T-cell (primary cell): ENCODE measurements at places on chromosomes 5 and 9. TPM values are rescaled to one million over a fixed set of nuclear protein-coding genes. Genes with fewer than 3 reads are reported as not detected.

DNA sequence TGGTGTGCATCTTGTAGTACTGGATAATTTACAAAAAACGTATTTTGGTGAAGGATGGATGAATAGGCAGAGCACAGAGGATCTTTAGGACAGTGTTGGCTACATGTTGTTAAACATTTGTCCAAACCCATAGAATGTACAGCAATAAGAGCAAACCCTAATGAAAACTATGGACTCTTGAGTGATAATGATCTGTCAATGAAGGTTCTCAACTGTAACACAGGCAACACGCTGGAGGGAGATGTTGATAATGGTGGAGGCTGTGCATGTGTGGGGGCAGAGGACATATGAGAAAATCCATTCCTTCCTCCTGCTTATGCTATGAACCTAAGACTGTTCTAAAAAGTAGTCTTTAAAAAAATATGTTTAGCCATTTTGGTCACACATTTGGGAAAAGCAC is 194.0 kb downstream of the FER start:
- no peaks in the 10 kb centered on the region for H3K4me1 ChIP-seq
- no peak overlapping the region for H3K4me3 ChIP-seq
- no peak for DNase-seq
- H3K27me3 ChIP-seq = no peaks in the 10 kb centered on the region

DNA sequence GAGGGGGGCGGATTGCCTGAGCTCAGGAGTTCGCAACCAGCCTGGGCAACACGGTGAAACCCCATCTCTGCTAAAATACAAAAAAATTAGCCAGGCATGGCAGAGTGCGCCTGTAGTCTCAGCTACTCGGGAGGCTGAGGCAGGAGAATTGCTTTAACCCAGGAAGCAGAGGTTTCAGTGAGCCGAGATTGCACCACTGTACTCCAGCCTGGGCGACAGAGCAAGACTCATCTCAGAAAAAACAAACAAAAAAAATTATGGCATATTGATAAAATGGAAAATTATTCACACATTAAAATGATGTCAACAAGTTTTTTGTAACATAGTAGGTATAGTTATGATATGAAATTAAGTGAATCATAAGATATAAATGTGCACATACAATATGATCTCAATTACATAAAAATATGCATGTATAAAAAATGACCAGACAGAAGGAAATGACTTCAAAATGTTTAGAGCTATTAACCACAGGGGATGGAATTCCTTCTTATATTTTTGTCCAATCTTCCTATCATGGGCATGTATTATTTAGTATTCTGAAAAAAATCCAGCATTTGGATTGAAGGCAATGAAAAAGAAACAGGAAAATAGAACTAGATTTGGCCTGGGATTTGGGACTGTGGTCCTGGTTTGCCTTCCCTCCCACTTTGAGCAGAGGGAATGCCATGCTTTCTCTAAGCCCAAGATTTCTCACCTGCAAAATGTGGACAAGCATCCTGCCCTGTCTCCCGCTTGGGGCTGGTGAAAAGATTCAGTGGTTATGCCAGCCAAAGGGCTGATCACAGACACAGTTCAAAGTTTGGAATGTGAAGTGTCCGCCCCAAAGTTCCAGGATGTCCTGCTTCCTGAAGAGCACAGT is 19.5 kb downstream of the SPAAR start:
- H3K27me3 ChIP-seq = peaks cover 3% of the 10 kb centered on the region
- H3K4me3 ChIP-seq = no peak overlapping the region
- no peak overlapping the region for H3K27ac ChIP-seq
- H3K4me1 ChIP-seq = peaks cover 4% of the 10 kb centered on the region
- no peaks in the 10 kb centered on the region for H3K36me3 ChIP-seq

SPINK4 gene
- total RNA-seq = not detected

PDZD2 gene
- total RNA-seq = 1.2 TPM

LHX3 gene
- not detected for total RNA-seq

DNA sequence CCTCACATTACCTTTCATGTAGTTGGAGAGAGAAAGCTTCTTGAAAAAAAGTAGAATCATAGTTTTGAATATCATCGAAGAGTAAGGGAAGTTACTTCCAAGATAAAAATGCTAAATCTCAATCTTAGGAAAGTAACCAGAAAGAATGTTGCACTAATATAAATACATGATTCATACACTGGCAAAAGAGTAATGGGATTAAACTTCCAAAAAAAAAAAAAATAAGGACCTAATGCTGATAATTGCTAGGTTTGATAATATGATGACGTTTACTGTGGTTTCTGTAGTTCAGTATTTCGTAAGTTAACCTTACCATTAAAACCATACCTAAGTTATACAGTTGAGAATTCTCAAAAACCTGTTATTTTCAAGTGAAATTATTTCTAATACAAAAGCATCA is 573.8 kb upstream of the CDH9 start:
- H3K27me3 ChIP-seq = no peaks in the 10 kb centered on the region
- H3K4me1 ChIP-seq = no peaks in the 10 kb centered on the region
- H3K27ac ChIP-seq = no peak overlapping the region
- H3K36me3 ChIP-seq = no peaks in the 10 kb centered on the region
- H3K4me3 ChIP-seq = no peak overlapping the region
- no peak for DNase-seq

CCDC183 gene
- 2.2 TPM for total RNA-seq

SMIM15 gene
- 18.4 TPM for total RNA-seq
